ENCODE measurements at places on chromosomes 12 and 14. TPM values are rescaled to one million over a fixed set of nuclear protein-coding genes. Genes with fewer than 3 reads are reported as not detected.

Gene AQP6
- total RNA-seq, result not detected

Gene TSHR
- total RNA-seq, result not detected

DNA sequence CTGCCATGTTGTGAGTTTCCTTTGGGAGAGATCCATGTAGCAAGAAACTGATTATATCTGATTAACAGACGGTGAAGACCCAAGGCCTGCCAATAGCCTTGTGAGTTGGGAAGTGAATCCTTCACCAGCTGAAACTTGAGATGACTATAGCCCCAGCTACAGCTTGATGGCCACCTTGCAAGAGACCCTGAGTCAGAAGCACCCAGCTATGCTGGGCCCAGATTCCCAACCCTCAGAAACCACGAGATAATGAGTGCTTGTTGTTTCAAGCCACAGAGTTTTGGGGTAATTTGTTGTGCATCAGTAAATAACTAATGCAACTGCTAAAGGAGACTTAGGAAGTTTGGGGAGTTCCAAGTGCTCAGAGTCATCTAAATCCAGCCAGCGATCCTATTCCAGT, 80.3 kb downstream of the AVPR1A start:
- no peak for DNase-seq

- no peak for DNase-seq
These were observed 494.4 kb downstream of the TMTC2 start for GRCh38 chr12:83181074-83181473.

- DNase-seq, result no peak
These were observed 226.1 kb downstream of the CHST11 start for GRCh38 chr12:104682790-104683279.

GRCh38 chr14:74593241-74593953, 18.6 kb downstream of the LTBP2 start:
- DNase-seq, result no peak

- DNase-seq, result no peak
These were observed 1.9 kb upstream of the KRT18 start for GRCh38 chr12:52946797-52947547.

GRCh38 chr14:28083389-28083788, 683.2 kb upstream of the FOXG1 start:
- no peak for DNase-seq

GRCh38 chr14:47389535-47389934, 285.9 kb downstream of the MDGA2 start:
- no peak for DNase-seq

- DNase-seq, result no peak
These were observed 1.6 kb downstream of the TRAFD1 start for GRCh38 chr12:112126911-112127310.

DNA sequence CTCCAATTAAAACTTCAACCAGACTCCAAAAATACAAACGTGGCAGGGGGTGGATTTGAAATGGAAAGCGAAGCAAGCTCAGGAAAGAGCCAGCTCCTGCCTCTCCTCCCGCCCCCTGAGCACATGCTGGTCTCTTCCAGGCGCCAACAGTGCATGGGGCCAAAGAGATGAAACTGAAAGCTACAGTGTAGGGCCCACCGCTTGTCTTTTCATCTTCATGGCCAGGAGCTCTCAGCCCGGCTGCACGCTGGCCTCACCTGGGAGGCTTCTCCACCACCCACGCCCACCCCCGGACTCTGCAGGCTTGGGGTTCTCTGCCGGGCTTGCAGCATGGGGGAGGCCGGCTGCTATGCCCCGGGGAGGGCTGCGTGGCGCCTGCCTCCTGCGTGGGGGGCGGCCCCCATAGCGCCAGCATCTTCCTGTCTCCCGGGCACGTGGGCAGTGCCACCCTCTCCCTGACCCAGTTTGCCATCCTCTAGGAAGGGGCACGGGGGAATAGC, 2.0 kb downstream of the RIMBP2 start:
- DNase-seq, result no peak

DNA sequence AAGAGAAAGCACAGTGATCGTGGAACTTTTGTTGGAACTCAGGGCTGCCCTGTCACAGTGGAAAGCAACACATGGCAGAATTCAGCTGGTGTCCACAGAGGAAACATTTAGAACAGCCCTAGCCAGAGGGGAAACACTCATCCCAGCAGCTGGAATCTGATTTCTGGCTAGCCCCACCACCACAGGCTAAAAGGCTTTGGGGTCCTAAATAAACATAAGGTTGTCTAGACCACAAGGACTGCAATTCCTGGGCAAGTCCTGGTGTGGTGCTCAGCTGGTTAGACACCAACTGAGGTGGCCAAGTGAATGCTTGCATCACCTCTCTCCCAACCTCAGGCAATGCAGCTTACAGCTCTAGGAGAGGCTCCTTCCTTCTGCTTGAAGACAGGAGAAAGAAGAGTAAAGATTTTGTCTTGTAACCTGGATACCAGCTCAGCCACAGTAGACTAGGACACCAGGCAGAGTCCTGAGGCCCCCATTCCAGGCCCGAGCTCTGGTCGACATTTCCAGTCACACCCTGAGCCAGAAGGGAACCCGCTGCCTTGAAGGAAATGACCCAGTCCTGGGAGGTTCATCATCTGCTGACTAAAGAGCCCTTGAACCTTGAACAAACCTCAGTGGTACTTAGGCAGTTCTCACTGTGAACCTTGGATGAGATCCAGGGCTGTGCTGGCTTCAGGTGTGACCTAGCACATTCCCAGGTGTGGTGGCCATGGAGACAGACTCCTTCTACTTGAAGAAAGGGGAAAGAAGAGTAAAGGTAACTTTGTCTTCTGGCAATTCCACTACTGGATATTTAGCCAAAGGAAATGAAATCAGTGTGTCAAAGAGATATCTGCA, 85.4 kb upstream of the PLXNC1 start:
- no peak for DNase-seq

DNA sequence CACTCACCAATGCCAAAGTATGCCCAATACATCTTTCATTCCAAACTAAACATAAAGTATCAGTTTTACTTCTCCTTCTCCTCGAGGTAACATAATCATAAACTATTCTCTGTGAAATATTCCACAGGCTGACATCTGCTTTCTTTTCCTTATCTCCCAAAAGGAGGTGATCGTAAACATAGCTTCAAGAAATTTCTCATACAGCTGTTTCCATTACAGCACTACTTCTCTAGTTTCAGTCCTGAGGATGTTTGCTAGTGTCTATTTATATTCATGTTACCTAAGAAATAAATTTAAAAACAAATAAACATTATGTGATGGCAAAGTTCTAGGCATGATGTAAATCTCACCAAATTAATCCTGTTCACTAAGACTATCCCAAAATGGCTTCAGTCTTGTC, 90.1 kb upstream of the CPSF6 start:
- no peak for DNase-seq

DNA sequence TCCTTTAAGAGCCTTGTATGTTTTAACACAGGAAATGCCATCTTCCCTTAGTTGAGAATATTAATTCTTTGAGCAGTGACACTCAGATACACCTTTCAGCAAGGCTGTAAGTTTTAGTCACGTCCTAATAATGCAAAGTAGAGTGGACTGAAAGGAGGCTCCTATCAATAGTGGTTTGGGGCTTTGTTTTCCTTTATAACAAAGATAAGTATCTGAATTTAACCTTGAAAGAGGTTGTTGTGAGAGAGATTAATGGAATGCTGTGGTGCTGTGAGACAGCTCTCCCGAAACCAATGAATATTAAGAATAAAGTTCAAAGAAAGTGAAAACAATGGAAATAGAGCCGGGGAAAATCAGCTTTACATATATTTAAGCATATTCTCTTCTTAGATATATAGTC, 259.6 kb downstream of the ERC1 start:
- no peak for DNase-seq

DNA sequence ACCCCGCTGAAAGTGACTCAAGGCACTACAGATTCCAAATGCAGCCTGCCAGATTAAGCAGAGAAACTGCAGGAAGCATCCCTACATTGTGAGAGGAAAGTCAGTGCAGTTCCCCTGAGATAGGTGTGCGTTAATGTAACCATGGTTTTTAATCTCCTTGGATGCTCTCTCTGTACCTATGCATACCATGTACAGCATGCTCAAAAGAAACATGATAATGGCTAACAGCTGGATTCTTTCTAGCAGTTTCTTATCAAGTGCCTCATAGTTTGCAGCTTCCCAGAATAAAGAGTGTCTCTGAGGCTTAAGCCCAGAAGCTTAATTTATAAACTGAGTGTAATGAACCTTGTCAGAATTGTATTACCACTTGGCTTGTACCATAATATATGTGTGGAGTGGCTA, 17.1 kb upstream of the MDM1 start:
- no peak for DNase-seq

DNA sequence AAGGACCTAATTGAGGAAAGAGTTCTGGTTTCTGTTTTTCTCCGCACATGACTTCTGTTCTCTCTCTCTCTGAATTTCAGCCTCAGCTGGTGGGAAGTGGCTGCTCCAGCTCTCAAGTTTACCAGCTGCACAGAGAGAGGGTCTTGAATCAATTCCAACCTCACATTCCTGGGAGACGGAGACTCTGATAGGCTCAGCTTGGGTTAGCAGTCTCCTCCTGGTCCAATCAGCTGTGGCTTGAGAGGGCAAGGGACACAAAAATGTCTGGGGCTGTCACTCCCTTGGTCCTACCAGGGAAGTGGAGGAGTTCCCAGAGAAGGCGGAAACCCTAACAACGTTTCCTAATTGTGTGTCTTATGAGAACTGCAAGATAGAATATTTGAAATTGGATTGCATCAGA, 7.0 kb downstream of the CCDC63 start:
- no peak for DNase-seq

GRCh38 chr14:33229269-33229929, 290.7 kb downstream of the NPAS3 start:
- no peak for DNase-seq

Measured in right atrium auricular region (tissue), 2 donors.